ENCODE measurements at places on chromosomes 7 and 10. TPM values are rescaled to one million over a fixed set of nuclear protein-coding genes. Genes with fewer than 3 reads are reported as not detected.

GRCh38 chr10:129279446-129280154, 187.4 kb upstream of the MGMT start:
- DNase-seq = no peak

GRCh38 chr10:115056186-115056585, 37.0 kb upstream of the ATRNL1 start:
- no peak for DNase-seq

- no peak for DNase-seq
These were observed 40.4 kb upstream of the STEAP4 start for GRCh38 chr7:88347090-88347489.

DNA sequence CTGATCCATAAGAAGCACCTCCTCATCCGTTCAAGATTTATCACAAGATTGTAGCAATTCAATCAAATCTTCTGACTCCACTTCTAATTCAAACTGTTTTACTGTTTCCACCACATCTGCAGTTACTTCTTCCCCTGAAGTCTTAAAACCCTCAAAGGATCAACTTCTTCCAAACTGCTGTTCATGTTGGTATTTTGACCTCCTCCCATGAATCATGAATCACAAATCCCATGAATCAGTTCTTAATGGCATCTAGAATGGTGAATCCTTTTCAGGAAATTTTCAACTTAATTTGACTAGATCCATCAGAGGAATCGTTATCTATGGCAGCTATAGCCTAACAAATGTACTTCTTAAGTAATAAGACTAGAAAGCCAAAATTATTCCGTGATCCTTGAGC, 122.3 kb downstream of the IMMP2L start:
- no peak for DNase-seq

DNA sequence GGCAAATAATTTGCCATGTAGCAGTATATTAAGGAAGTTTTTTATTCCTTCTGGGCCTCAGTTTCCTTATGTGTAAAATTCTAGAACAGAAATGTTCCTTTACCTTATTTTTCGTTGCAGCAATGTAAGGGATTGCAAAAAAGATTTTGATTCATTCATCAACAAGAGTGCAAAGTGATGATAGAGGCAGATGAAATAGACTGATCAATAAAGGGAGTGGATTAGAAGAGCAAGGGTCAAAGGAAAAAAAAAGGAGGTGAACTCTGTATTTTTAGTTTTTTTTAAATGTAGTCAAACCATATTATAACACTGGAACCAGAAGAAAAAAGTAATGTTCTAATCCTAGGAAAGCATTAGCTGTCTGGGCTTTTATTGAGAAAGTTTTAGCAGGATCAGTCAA, 14.7 kb downstream of the TPST1 start:
- DNase-seq = no peak

MUC3A gene
- total RNA-seq = 1.4 TPM

ADGRA1 gene
- total RNA-seq = not detected

CACNA2D1 gene
- 8.4 TPM for total RNA-seq

MMP21 gene
- not detected for total RNA-seq

BBS9 gene
- total RNA-seq = 12.1 TPM
